ENCODE measurements at places on chromosomes 13 and 19. TPM values are rescaled to one million over a fixed set of nuclear protein-coding genes. Genes with fewer than 3 reads are reported as not detected.

Gene ADPRHL1
- 7.2 TPM for polyA plus RNA-seq

GRCh38 chr19:46351241-46352041 lies 4.6 kb downstream of the PPP5C start:
- DNase-seq: no peak

DNA sequence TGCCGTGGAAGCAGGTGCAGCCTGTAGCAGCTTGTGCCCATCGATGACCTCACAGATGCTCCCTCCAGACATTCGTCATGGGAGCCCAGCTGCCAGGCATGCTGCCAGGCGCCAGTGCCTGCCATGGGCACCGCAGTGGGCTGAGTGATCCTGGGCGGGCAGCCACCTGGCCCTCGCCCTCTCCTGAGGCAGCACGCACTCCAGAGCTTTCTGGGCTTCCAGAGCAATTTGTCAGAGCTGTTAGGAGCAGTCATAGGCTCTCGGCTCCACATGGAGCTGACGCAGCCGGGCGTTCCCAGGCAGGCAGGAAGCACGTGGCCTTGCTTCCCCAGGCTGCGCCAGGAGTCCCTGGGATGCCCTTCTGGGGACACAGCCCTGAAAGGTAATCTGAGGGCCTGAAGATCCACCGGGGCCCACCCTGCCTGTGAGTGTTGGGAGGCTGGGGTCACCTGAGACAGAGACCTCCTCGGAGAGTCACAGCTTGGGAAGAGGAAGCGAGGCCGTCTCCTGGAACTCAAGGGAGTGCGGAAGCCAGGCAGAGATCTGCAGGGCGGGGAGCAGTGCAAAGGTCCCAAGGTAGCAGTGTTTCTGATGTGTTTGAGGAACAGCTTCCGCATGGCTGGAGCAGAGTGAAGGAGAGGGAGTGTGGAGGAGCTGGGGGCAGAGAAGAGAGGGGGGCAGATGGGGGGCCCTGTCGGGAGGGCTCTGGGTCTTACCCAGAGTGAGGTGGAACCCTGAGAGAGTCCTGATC lies 50.6 kb downstream of the DPF1 start:
- DNase-seq: peak; percentile 39

DNA sequence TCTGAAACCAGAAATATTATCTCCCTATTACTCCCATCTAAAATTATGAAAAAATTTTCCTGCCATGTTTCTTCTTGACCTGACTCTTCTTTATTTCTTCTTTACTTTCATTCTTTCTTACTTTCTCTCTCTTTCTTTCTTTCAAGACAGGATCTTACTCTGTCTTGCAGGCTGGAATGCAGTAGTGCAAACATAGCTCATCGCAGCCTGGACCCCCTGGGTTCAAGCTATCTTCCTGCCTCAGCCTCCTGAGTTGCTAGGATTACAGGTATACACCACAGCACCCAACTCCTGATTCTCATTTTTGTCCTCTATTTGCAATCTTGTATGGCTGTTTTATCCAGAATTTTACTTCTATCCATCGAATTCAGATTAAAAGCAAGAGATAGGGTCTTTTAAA lies 631.1 kb downstream of the TBC1D4 start:
- no peak for DNase-seq

DNA sequence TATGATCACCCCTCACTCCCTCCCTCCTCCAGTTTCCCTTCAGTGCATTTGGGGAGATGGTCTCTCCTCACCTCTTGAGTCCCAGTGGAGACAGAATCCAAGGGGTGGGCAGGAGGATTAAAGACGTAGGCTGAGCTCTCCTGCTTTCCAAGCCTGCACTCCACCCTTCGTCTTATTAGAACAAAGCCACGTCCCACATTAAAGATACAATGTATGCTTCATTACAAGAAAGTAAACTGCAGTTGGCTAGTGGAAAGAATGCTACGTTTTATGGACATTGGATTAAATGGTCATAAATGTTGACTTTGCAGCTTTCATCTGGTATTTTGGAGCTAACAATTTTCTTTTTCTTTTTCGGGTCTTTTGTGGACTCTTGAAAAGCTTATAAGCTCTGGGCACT lies 1.5 kb upstream of the KLK11 start:
- no peak for DNase-seq
